ENCODE measurements at places on chromosomes 13 and 19.

DNA sequence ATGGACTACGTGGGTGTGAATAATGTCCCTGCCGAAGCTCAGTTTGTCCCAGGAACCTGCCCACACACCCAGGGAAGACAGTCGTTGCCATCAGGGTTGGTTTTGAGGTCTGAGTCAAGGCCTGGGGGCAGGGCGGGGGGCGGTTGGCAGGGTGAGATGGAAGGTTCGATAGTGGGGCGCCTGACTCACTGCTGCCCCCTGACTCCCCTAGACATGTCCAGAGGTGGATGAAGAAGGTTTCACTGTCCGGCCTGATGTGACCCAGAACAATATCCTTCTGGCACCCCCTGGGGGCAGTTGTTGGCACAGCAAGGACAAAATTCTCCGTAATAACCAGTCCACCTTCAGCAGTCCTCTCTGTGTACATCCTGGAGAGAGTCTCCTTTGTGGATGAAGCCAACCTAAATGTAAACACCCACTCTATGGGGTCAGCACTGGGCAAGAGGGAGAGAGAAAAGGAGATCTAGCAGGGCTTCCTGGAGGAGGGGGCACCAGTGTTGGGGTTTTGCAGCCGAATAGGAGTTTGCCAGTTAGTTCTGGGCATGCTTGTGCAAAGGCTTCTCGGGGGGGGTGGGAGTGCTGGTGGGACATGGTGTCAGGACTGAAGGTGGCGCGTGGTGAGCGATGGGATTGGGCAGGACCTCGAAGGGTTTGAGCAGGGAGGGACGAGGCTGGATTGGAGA, 19.6 kb upstream of the B3GNT3 start:
- DNase-seq, result no peak

GRCh38 chr13:110616103-110617101, 1.1 kb downstream of the NAXD start:
- no peak for DNase-seq

GRCh38 chr13:71606818-71607217, 260.2 kb downstream of the DACH1 start:
- DNase-seq, result no peak

DNA sequence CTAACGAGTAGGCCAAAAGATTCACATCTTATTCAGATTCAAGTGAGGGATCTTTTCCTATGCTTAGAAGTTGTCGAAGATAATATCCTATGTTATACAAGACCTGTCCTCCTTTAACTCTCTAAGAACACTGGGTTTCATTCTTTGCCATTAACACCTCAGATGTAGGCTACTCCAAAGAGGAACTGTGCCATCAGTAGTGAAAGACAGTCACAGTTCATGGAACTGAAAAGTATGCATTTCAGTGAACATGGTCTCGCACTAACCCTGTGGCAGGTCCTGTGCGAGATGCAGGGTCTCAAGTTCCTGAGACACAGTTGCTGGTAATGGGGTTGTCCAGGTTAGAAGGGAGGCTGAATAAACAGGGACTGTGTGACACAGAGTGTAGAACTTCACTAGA, 4.1 kb downstream of the LGALS16 start:
- DNase-seq, result no peak

DNA sequence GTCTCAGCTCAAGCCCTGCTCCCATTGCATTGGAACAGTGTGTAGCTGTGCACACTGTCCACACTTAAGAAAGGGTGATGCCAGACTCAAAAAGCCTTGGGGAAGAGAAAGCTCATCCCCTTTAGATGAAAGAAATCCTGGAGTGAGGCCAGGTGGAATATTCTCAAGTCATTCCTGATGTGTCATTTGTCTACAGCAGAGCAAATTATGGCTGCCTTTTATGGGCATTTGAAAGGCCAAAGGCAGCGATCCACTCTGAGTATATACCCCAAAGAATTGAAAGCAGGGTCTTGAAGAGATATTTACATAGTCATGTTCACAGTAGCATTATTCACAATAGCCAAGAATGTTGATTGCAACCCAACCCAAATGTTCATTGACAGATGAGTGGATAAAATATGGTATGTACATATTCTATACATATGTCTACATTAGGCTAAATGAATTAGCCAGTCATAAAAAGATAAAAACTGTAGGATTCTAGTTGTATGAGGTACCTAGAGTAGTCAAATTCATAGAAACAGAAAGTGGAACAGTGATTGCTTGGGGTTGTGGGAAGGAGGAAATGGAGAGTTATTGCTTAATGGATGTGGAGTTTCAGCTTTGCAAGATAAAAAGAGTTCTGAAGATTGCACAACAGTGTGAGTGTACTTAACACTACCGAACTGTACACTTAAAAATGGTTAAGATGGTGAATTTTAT, 214.9 kb downstream of the KCNRG start:
- DNase-seq, result no peak

All from stimulated activated CD8-positive, alpha-beta memory T cell treated with anti-CD3 and anti-CD28 coated beads, Interleukin-2, amount 100 ng/mL, for 1 hour (primary cell).